ENCODE measurements at places on chromosomes 7 and 10.

DNA sequence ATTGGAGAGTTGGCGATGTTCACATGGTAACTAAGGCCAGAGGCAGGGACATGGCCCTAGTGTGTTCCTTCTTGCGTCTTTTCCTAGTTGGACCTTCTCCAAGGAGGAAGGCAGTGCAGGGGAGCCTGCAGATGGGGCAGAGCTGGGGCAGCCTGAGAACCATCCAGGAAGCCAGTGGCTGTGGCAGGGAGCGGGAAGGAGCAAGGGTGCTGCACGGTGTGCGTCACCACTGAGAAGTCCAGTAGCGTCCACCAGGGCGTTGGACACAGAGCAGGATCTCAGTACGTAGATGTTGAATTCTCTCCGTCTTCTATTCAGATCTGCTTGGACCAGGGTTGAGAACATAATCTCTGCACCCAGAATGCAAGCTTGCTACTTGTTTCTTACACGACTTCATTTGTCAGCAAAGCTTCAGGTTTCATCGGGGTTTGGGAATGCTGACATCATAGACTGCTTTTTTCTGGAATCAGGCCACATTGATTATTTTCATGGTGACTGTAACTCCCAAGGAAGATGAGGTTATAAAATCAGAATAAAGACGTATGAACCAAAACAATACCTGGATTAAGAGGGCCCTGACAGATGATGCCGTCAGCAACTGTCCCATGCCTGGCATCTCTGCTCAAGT, 130.3 kb downstream of the HECW1 start:
- DNase-seq = no peak

- no peak for DNase-seq
Measured at GRCh38 chr7:151585744-151586393, 66.2 kb upstream of the RHEB start.

GRCh38 chr7:121107923-121108498, 119.5 kb downstream of the CPED1 start:
- no peak for DNase-seq

- no peak for DNase-seq
Measured at GRCh38 chr10:98268694-98269431, 869 bp upstream of the LOXL4 start.

GRCh38 chr7:132574223-132574622, 2.0 kb downstream of the PLXNA4 start:
- no peak for DNase-seq

DNA sequence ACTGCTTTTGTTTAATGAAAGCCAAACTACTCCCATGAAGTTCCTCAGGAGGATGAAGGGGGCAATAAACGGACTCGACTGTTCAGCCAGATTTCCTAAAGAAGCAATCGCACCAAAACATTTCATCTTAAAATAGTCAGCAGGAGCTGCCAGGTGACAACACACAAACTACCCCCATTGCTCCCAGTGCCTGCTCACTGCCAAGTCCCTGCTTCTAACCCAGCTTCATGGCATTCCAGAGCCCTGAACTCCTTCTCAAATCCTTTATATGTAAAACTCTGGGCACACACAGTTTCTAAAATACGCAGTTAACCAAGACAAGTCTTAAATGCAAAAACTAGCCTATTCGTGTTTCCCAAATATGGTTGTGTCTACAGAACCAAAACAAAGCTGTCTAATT, 110.0 kb downstream of the SORBS1 start:
- no peak for DNase-seq

DNA sequence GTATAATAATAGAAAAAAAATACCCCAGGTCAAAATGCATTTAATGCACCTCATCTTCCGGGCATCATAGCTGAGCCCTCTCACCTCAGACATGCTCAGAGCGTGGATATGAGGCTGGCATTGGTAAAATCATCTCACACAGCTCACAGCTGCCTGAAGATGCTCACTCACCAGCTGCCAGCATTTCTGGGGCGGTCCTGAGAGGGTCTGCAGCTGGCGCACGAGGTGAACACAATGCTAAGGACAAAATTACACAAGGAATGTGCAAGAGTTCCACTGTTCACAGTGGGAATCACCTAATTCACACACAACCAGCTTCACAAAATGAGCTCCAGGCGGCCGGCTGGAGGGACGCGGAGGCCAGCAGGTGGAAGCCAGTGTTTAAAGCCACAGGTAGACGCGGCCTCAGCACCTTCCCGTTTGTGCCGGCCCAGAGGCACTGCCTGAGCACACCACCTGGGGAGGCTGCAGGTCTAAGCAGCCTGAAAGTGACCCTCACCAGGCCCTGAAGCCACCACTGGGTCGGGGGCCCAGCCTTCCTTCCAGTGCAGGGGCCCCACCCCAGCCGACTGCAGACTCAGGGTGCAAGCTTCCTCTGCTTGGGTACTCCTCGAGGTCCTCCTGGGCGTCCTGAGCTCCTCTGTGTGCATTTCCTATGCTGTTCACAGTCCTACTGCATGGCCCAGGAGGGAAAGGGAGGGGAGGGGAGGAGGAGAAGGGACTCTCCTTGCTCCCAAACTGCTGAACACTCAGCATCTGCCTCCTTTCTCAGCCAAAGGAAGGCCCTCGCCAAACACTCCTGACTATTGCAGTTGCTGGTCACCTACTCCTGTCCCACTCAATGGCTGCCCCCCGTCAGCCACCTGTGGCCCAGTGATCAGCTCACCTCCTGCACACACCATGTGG, 61.2 kb upstream of the FAM20C start:
- no peak for DNase-seq

DNA sequence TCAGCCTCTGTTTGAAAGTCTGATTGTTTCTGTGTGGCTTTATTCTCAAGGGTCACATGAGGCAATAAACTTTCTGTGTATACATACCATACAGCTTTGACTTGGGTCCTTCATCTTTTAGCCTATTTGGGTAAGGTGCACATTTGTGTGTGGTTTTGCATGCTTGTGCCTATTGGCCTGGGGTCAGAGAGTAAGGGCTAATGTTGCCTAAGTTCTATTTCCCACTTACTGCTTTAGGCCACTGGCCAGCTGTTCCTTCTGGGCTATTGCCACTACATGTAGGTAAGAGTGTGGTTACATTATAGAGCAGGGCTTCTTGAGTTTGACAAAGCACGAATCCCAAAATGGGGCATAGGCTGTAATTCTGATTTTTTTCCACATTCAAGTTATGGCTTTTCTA, 21.8 kb downstream of the BBIP1 start:
- no peak for DNase-seq

DNA sequence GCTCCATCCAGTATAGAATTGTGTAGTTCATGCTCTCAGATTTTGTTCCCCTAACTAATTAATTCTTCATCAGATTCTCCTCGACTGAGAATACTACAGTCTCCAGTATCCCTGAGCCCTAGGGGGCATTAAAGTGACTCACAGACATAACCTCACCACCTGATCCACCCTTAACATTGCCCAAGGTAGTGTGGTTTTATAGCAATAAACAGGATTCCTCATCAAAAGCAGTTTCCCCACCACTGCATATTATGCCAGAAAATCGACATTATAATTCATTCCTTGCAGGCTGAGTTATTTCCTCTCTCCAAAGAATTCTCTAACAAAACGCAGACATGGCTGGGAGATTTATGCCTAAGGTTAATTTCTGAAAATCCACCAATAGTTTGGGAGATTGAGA, 1402.5 kb upstream of the CELF2 start:
- no peak for DNase-seq

DNA sequence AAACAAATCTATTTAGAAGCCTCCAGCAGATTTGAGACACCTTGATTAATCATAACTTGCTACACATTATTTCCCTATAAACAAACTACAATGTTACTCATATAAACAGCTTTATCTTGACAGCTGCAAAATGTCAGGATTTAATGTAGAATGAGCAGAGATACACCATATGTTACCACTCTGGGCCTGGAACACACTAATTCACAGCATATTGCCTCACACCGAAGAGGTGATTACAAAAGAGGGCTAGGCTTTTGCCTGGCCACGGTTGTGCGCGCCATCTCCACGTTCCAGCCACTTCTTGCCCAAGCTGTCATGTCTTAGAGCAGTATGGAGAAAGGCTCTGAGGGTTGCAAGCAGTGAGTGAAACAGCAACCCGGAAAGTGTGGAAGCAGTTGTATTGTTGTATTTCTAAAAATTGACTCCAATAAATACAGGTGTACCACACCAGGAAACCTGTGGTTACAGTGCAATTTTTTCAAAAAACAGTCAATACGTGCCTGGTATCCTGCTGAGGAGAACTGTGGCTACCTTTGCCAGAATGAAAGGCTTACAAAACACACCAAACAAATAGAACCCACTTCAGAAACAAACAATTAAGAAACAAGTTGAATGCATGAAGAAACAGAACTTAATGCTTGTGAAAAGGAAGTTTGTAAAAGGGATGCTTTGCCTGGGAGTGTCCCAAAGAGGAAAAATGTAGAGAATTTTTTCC, 498.1 kb downstream of the PLXNA4 start:
- DNase-seq = no peak

DNA sequence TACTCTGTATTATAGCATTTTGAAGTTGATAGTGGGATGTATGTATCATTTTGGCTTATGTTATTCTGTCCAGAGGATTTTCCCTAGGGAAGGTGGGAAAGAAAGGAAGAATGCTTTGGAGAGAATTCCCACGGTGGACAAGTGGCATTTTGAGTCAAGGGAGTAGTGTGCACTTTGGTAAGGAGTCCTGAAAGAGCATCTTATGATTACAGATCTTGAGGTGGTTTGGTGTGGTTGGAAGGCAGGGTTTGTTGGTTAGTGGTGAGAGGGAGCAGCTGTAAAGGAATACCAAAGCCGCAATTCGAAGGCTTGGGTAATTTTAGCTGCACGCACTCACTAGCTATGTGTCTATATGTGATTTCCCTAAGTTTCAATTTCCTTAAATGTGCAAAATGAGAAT, 16.1 kb downstream of the CCSER2 start:
- no peak for DNase-seq

DNA sequence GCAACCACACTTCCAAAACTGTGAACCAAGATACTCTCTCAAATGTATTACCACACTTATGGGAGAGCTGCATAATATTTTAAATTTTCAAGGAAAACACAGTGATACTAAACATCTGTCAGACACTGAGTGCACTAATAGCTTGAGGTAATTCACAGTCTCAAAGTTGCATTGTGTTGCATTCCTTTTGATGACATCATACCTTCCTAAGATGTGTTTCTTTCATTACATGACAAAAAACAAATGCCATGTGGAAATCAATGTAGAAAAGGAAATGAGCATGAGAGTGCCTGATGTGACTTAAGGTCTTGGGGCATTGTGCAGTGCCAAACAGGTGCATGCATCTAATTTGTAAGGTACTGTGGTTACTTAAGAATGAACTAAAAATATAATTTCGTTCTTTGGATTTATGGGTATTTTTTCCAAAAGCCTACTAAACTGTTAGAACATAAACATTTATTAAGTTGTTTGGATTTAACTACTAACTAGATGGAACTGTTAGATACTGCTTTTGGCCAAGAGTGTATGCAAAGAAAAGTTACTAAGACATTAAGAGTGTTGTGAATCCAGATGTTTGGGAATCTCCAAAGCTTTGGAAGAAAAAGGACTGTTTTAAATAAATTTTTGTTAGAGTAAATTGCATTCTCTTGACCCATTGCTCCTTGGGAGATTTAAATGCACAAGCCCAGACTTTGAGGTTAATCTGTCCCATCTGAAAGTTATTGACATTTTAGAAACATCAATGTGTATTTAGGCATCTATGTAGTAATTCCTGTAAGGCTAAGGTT, 496.2 kb upstream of the SEMA3D start:
- no peak for DNase-seq

GRCh38 chr7:50327443-50327842, 22.9 kb downstream of the IKZF1 start:
- no peak for DNase-seq

GRCh38 chr10:26733750-26734568, 36.5 kb downstream of the PDSS1 start:
- no peak for DNase-seq

DNA sequence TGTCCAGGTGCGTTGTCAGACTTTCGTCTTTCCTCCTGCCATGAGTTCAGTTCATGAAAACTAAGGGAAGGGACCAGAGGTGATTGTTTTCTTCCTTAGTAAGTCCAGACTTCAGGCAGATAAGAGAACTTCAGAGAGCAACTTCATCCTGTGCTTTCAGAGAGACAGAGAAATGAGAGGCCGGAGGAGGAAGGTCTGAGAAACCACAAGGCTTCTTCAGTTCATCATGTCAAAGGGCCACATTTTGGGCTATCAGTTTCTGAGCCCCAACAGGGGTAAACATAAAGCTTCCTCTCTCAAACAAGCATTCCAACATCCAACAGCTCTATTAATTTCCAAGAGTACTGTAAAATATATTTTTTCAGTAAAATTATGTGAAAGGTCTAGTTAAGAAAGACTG, 668.4 kb upstream of the NRP1 start:
- no peak for DNase-seq

DNA sequence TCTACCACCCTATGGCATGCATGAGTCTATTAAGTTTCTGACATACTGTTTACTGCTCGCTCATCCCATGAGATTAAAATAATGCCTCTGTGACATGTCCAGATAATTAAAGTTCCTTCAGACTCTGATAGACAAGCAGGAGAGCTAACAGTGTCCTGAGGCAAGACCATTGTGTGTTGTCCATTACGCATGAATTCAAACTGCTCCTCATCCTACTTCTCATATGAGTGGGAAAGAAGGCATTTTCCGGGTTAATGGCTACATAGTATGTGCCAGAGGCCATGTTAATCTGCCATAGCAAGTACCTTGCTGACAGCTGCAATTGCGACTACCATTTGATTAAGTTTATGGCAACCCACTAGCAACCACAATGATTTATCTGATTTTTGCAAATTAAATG, 113.3 kb downstream of the GNAI1 start:
- no peak for DNase-seq

GRCh38 chr10:22681783-22682183, 32.6 kb downstream of the PIP4K2A start:
- no peak for DNase-seq

DNA sequence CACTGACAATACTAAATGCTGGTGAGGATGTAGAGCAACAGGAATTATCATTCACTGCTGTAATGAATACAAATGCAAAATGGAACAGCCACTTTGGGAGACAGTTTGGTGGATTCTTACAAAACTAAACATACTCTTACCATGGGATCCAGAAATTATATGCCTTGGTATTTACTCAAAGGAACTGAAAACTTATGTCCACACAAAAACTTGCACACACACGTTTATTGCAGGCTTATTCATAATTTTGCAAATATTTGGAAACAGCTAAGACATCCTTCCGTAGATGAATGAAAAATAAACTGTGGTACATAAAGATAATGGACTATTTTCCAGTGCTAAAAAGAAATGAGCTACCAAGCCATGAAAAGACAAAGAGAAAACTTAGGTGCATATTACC, 69.6 kb downstream of the SEM1 start:
- no peak for DNase-seq

DNA sequence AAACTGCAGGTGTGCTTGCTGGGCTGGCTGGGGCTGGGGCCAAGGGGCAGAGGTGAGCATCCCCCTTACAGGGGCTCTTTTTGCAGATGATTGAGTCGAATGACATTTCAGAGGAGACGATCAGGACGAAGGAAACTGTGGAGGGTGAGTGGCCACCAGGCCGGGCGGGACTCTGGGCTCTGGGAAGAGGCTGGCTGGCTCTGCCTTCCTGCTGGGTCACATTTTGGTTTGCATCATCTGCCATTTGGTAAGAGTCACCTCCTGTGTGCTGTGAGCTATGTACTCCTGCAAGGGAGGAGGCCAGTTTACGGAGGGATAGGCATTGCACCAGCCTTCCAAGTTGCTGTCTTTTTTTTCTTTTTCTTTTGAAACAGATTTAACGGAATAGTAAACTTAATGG, 73.0 kb upstream of the GTF2IRD1 start:
- no peak for DNase-seq

GRCh38 chr7:132078891-132079735, 497.2 kb downstream of the PLXNA4 start:
- DNase-seq = no peak
